ENCODE measurements at places on chromosomes 4 and X. TPM values are rescaled to one million over a fixed set of nuclear protein-coding genes. Genes with fewer than 3 reads are reported as not detected.

CLNK gene
- not detected for total RNA-seq

GPM6B gene
- total RNA-seq, result not detected

CT45A7 gene
- total RNA-seq, result not detected

TBC1D8B gene
- total RNA-seq, result 15.8 TPM

TAB3 gene
- total RNA-seq, result 9.6 TPM

WDR17 gene
- total RNA-seq, result not detected

PAGE2B gene
- total RNA-seq, result not detected

RBM46 gene
- not detected for total RNA-seq

PDE6B gene
- total RNA-seq, result not detected

- DNase-seq, result no peak
Measured at GRCh38 chrX:67777148-67777547, 233.3 kb downstream of the AR start.

DNA sequence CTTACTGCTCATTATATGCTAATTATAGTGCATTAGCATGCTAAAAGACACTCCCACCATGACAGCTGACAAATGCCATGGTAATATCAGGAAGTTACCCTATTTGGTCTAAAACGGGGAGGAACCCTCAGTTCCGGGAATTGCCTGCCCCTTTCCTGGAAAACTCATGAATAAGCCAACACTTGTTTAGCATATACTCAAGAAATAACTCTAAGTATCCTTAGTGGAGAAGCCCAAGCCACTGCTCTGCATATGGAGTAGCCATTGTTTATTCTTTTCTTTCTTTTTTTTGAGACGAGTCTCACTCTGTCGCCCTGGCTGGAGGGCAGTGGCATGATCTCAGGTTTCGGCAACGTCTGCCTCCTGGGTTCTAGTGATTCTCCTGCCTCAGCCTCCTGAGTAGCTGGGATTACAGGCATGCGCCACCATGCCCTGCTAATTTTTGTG, 15.5 kb downstream of the NUDT6 start:
- DNase-seq, result peak; percentile 58

DNA sequence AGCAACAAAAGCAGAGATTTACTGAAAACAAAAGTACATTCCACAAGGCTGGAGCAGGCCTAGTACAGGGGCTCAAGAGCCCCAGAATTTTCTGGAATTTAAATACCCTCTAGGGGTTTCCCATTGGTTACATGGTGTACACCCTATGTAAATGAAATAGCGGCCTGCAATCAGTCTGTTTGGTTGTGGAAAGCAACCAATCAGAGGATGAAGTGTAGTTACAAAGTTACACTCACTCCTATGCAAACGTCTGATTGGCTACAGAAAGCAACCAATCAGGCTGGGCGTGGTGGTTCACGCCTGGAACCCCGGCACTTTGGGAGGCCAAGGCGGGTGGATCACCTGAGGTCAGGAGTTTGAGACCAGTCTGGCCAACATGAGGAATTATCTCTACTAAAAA, 13.8 kb upstream of the TXLNG start:
- DNase-seq, result no peak

GRCh38 chrX:723781-724180, 93.2 kb downstream of the SHOX start:
- peak; percentile 48 for DNase-seq

- DNase-seq, result no peak
Measured at GRCh38 chrX:39753293-39753996, 344.3 kb downstream of the BCOR start.

DNA sequence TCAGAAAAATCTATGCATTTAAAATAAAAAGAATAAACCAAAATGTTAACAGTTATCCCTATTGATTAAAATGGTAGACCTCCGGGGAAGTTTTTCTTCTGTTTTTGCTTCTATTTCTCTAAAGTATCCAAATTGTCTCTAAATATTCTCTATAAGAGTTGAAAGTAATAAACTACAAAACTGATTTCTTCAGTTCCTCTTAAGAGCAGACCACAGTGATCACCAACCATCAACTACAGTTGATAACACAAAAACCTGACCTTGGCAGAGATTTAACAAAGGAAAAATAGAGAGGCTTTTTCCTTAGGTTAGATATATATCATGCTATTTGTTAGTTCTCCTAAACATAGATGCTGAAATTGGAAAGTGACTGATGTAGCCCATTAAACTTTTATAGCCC, 27.3 kb downstream of the DDX60 start:
- DNase-seq, result no peak

- DNase-seq, result peak; percentile 44
Measured at GRCh38 chrX:16826207-16826606, 39.9 kb downstream of the TXLNG start.

DNA sequence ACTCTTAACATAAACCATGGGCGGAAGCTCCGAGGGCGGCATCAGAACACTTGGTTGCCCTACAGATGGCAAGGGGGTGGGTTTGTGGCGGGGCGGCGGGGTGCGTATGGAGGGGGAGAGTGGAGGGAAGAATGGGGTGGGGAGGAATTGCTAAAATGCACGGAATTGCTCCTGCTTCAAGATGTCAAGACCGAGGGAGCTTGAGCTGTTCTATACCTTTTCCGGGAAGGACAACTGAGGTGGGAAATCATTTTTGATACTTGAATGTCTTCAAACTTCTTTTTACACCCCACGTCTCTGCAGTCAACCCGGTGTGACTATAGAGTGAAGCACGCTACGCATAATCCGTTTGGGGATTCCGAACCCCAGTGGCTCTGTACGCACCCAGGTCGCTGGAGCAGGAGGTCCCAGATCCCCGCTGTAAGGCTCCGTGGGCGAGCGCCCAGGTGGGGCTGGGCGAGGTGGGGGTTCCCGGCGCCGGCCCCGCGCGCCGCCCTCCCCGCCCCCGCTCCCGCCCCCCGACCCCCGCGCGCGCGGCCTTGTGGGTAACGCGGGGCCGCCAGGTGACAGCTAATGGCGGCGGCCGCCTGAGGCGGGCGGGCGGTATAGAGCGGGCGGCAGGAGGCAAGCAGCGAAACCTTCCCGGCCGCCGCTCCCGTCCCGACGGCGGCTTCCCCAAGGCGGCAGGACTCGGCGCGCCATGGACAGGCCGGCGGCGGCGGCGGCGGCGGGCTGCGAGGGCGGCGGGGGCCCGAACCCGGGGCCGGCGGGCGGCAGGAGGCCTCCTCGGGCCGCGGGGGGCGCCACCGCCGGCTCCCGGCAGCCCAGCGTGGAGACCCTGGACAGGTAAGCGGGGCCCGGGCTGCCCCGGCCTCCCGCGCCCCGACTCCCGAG, at the start of gene MTMR1:
TSS of gene MTMR1 (plus strand) at position 566 of the 894 bp plus-strand sequence. CDS start at position 701, 135 bp downstream.
- no peak for DNase-seq

DNA sequence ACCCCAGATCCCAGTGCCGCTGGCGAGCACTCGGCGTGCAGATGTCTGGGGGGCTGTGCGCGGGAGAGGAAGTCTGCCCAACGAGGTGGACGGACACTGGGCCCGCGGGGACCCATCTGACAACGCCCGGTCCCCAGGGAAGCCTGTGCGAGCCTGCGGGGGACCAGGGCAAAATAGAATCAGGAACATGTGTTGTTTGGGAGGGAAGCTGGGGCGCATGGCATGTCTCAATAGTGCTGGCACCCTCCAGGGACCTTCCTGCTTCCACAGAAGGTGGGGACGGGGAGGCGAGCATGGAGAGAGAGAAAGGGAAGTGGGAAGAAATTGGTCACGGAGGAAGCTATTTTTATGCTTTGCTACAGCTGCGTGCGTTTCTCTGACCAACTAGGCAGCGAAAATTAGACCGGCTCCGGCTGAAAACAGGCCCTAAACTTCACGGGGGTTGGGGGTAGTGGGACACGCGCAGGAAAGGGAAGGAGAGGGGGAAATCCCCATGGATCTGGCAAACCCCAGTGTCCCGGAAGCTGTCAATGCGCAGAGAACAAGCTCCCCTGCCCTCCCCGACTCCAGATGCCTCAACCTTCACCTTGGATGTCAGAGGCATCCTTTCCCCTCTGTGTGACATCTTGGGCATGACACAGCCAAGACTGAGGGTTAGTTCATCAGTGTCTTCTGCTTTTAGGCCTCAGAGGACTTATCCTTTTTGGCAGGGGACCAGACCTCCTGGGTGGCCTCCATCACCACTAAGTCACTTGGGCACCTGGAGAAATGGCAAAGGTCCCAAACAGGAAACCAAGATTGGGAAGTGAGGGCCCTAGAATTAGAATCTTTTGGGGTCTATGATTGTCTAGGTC, 169.8 kb upstream of the BCOR start:
- DNase-seq, result no peak

- DNase-seq, result peak; percentile 28
Measured at GRCh38 chr4:22434895-22435294, 81.0 kb downstream of the ADGRA3 start.

DNA sequence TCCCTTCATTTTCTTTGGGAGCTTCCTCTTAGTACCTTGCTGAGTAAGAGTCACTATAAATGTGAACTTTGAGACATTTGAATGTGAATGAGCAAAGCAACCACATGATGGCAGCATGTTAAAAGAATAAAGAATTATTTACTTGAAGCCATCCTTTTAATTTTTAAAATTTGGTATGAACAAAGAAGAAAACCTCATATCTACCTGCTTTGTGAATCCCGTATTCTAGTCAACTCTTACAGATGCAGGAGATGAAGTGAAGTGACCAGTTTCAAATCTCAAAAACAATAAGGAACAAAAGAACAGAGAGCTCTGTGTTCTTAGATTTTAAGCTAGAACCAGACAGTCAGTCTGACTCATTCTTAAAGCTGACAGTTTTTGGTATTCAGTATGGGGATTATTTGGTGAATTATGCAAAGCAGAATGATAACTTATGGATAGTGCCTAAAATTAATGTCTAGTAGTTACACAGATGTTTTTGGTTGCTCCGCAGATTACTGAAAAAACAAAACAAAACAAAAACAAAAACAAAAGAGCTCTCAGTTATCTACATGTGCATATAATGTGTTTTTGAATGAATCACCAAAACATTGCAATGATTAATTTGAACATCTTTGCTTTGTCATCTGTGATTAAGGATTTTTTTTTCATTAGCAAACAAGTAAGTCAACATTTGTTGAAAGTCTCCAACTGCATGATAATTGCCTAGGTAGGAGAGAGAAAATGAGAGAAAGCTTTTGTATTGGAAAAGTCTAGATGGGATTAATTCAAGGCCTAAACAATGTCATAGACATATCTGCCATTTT, 48.2 kb upstream of the H2AZ1 start:
- DNase-seq, result peak; percentile 61

DNA sequence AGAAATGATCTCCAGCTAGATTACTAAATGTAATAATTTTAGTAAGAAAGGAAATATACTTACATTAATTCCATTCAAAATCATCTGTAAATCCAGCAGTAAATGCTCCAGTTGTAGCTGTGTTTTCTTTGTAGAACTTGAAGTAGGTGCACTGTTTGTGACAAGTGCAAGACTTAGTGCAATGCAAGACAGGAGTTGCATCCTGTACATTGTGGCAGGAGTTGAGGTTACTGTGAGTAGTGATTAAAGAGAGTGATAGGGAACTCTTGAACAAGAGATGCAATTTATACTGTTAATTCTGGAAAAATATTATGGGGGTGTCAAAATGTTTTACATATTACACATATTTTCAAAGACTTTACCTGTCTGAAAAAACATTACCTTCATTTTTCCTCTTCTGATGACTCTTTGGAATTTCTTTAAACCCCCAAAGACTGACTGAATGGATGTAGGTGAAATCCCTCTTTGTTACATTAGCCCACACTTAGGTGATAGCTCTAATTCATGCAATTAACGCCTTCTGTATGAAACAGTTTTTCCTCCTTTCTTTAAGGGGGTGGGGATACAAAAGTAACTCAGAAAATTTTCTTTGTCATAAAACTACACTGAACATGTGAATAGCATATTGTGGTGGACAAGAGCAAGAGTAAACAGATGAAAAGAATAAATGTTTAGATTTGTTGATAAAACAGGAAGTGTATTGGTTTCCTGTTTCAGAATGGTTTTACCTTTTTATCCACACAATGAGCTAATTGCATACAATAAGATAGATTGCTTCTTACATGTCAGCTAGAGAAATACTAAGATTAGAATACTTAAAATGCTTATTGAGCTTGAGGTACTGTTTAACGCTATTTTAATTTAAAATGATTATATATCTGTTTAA, at the start of gene IL2:
TSS of gene IL2 (minus strand) at position 495 of the 886 bp plus-strand sequence. CDS start at position 210, 285 bp downstream.
- DNase-seq, result no peak

DNA sequence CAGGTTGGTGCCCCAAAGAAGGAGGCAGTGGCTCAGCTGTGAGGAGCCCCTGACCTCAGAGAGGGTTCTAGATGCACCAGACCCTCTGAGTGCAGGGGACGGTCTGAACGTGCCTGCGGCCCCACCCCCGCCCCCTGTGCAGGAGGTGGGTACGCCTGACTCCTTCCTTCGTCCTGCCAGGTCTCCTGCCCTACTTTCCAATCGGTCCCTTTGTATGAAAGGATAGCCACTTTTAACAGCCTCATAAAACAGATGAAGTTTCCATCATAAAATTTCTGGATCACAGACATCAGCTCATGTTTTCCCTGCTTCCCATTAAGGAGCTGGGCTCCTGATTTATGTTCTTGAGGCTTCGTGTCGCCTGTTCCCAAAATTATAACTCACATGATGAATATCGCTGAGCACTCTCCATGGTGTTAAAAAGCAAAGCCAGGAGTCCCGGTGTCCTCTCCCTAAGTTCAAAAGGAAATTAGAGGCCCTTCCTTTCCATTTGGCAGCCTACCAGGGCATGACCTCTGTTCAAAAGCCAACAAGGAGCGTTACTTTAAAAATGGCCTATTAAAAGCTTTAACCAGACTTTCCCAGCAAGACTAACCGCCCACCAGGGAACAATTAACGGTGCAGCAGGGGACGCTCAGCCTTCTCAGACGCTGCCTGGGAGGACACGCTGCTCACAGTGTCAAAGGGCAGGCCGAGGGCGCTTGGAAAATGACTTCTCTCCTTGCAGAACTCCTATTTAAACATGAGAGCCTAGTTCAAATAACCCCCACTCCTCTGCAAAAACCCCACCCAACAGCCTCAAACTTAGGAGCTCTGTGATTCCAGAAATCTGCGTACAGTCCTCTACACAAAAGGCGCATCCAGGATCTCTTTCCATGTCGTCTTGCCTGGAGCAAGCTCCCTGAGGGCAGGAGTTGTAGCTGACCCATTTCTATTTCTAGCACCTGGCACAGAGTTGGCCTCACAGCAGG, 181.9 kb downstream of the AFAP1 start:
- DNase-seq, result no peak

DNA sequence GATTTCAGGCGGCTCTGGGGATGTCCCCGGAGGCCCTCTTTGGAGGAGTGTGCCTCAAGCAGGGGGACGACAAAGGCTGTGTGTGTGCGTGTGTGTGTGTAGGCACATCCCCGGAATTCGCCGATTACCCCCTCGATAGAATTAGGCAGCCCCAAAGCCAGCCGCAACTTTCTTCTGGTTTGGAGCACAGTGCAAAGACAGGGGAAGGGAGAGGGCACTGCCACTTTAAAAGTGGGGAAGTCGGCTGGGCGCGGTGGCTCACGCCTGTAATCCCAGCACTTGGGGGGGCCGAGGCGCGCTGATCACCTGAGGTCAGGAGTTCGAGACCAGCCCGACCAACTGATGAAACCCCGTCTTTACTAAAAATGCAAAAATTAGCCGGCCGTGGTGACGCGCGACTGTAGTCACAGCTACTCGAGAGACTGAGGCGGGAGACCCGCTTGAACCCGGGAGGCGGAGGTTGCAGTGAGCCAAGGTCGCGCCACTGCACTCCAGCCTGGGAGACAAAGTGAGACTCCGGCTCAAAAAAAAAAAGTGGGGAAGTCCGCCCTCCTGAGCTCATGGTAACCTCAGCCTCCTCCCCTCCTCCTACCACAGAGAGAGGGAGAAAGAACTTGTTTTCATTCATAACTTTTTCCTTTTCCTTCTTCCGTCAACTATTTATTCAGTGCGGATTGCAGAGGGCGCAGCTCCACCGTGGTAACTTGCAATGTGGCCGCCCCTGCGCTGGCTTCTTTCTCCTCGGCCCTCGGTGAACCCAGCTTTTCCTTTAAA, 2.4 kb downstream of the SPRY1 start:
- DNase-seq, result peak; percentile 32

- DNase-seq, result no peak
Measured at GRCh38 chr4:76053730-76054129, 17.9 kb upstream of the CXCL11 start.
